ENCODE measurements at places on chromosomes 1 and 21.

- DNase-seq, result no peak
Measured at GRCh38 chr21:43645976-43646375, 13.3 kb downstream of the HSF2BP start.

DNA sequence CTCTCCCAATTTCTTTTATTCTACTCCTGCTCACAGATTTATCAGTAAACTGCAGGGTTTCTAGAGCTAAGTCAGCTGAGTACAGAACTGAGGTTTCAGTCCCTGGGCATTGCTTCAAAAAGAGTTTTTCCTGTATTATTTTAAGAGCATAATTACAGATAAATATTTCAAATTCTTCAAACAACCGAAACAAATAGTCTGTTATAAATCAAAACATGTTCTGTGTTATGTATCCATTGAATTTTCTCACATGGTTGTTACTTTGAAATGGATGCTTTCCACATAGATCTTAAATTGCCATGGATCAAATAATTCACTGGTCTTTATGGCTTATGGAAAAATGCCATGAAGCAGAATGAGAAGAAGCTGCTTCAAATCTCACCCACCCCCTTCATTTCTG lies 64.5 kb downstream of the LRRC8C start:
- no peak for DNase-seq

DNA sequence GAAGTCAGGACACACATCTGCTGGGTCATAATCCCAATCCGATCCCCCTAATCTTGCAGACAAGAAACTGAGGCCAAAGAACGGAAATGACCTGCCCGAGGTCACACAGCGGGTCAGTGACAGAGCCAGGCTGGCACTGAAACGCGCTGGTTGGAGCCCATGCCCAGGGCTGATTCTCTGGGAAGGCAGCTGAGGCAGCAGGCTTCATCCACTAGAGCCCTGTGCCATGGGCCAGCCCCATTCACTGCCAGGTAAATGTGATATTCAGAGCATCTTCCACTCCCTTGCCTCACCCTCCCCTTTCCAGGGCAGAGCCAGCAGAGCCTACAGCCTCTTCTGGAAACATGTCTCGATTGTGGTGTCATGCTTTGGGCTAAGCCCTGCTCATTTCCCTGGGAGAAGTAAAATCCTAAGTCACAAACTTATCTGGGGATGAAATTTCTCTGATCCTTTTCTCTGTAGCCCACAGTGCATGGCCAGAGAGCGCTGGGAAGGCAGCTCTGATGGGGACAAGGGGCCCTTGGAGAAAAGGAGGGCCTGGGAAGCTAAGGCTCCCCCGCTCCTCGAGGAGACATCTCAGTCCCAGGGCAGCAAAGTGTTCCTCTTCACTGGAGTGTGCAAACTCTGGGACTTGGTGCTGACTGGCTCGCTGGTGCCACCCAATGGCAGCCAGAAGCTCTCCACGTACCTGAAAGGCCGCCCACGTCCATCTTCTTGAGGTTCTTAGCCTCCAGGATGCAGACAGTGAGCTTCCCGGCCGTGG lies 110.4 kb downstream of the SYT2 start:
- DNase-seq, result no peak

DNA sequence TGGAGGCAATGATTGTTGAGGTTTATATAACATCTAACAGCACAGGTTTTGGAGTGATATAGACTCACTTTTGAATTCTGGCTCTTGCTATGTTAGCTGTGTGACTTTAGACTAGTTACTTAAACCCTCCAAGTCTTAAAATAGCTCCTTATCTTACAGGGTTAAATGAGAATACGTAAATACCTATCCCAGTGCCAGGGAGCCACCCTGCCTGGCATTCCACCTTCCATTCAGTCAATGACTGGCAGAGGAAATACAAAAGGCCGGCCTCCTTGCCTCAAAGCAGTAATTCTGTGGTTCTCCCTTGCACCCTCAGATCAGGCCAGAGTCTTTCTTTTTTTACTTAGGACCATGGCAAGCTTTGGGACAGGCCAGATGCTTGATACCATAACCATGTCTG lies 31.8 kb downstream of the DBT start:
- DNase-seq, result no peak

- peak; percentile 62 for DNase-seq
Measured at GRCh38 chr1:39098546-39099250, 72.5 kb downstream of the NDUFS5 start.
